DMS79 treated with DMSO at 0.1 percent for 48 hours (cell line): ENCODE measurements at places on chromosomes 7 and 10.

DNA sequence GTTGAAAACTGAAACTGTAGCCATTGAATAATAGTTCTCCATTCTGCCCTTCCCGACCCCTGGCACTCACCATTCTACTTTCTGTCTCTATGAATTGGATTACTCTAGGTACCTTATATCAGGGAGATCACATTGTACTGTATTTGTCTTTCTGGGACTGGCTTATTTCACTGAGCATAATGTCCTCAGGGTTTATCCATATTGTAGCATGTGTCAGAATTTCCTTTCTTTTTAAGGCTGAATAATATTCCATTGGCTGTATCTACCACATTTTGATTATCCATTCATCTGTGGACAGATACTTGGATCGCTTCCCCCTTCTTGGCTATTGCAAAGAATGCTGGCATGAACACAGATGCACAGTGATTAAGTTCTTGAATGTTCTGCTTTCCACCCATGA, 107.4 kb downstream of the CDH23 start:
- no peak for DNase-seq

GRCh38 chr7:69567800-69568199, 30.5 kb upstream of the AUTS2 start:
- DNase-seq: no peak

DNA sequence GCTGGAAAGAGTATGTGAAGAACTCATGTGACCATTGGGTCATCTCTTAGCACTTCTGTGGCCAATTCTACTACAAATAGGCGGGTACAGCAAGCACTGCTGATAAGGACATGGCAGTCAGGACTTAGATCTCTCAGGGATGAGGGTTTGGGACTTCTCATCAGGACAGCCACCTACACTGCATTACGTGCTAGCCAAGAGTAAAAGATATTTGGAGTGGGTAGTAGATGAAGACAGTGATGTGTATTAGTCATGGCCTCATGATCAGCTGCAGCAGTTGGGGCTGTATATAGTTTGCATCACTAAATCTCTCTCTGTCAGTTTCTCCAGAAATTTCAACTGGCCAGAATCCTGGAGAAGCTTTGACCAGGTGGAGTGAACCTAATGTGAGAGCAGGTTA, 9.2 kb downstream of the TAS2R60 start:
- no peak for DNase-seq

- DNase-seq: no peak
These were observed 2.2 kb downstream of the BBIP1 start for GRCh38 chr10:110916554-110917346.

- DNase-seq: no peak
These were observed 64.8 kb downstream of the RBM20 start for GRCh38 chr10:110708776-110709443.

DNA sequence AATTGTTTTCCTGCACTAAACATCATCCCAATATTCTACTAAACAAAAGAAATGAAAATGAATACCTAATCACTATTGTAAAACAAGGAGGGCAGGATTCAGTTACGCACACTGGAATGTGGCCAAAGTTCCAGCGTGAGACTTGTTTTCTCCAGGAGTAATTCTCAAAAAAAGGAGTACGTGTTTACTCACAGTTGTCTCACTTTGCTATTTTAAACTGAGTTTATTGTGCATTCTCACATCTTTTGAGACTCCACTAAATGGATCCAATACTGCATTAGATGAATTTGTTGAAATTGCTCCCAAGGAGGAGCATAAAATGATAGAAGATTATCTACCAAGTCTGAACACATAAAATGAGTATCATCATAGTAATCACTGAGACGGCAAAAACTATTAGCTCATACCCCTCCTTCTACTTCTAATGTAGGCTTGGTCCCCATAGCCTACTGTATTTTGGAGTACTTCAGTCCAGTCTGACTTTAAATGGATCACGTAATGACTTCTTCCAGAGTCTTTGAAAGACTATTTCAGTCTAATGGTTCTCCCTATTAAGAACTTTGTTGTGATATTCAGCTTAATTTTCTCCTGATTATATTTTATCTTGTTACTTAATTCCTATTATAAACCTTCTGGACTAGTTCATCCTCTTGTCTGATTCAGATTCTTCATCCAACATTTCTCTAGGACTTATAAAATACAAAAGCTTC, 3.8 kb downstream of the GRM3 start:
- no peak for DNase-seq

GRCh38 chr7:107291434-107291833, 122.6 kb downstream of the HBP1 start:
- no peak for DNase-seq

GRCh38 chr7:53500076-53500475, 464.6 kb downstream of the POM121L12 start:
- no peak for DNase-seq

DNA sequence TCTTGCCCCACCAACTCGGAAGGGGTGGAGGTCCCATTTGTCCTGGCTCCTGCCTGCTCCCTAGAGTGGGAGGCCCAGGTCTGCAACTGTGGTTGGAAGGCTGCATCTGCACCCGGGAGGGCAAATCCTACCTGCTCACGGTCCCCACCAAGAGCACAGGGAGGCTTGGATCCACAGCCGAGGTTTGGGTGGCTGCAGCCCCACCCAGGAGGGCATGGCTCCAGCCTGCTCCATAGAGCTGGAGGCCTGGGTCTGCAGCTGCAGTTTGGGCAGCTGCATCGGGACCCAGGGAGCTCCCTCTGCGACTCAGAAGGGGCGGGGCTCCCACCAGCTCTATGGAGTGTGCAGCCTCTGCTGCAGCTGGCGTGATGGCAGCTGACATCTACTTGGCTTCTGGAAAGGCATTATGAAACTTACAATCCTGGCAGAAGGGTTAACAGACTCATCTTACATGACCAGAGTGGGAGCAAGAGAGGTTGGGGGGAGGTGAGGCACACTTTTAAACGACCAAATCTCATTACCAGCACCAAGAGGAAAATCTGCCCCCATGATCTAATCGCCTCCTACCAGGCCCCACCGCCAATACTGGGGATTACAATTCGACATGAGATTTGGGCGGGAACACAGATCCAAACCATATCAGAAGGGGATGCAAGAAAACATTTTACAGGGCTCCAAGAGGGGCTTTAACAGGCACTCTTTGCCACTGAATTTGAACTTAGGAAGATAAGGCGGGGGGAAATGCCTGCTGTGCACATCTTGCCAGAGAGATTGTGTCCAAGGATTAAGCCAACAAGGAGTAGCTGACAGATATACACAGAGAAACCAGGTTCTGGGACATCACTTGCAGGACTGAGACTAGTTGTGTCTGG, 8.2 kb upstream of the BLVRA start:
- DNase-seq: no peak

DNA sequence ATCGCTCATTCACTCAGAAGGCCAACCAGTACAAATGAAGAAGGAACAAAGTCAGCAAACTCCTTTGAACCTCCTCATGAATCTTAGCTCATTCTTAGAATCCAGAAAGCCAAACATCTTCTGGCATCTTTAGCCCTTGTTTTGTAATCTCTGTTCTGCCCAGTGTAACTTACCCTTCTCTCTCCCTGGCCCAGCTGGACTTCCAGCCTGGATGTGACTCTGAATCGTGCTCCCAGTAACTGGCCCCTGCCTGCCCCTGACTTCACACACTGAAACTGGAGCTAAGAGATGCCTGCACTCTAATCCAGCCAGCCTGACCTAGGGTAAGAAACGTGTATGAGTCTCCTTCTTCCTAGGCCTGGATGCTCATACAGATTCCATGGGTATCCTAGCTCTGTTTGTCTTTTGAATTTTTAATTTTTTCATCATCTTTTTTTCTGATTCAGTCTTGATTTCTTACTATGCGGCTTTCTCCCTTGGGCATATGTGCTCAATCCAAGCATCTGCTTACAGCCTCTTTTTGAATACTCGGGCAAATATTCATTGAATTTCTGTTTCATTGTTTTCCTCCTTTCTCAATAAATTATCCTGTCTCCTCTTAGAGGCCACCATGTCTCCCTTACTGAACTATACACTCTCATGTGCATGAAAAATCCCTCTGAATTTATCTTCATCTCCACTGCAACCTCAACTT, 845.6 kb upstream of the AUTS2 start:
- DNase-seq: no peak

- peak; percentile 75 for DNase-seq
These were observed 136.9 kb upstream of the MAGI2 start for GRCh38 chr7:79590391-79590790.

- DNase-seq: no peak
These were observed 109.0 kb upstream of the PRKCQ start for GRCh38 chr10:6689036-6689435.

DNA sequence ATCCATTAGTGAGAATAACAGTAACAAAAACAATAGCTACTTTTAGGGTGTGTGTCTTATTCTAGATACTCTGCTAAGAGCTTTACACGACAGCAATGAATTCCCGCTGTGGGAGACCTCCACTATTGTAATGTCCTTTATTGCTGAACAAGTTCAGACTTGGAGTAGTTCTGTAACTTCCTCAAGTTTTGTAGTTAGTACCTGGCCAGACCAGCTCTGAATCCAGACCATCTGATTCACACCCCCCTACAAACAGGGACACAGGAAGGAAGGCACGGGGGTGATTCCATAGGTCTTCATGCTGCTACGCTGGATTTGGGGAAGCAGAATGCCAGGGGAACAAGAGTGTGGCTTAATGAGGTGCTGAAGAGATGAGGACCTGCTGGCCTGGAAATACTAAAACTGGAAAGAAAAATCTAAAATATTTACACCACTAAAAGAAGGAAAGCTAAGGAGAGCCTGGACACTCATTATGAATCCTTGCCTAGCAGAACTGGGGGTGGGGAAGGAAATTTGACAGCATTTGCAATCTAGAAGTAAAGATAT, 194.6 kb upstream of the TMEM72 start:
- no peak for DNase-seq

- no peak for DNase-seq
These were observed 21.6 kb downstream of the RBM48 start for GRCh38 chr7:92550194-92550593.

DNA sequence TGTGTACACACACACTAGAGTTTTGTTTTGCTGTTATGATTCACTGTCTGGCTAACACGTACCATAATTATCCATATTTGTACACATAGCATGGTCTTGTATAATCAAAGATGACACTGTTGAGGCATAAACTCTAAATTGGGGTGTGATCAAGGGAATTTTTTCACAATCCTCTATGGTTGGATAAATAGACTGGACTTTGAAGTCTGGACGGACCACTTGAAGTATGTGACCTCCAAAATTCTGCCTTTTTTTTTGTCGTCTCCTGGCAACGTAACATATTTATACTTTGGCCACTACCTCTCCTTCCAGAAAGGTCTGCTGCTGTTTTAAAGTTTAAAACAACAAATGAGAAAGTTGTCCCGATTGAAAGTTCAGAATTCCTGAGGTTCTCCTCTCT, 193.4 kb downstream of the CACNB2 start:
- DNase-seq: no peak

GRCh38 chr7:11843113-11843765, 11.2 kb upstream of the THSD7A start:
- no peak for DNase-seq

- no peak for DNase-seq
These were observed 1.4 kb downstream of the HPSE2 start for GRCh38 chr10:99234041-99234790.

DNA sequence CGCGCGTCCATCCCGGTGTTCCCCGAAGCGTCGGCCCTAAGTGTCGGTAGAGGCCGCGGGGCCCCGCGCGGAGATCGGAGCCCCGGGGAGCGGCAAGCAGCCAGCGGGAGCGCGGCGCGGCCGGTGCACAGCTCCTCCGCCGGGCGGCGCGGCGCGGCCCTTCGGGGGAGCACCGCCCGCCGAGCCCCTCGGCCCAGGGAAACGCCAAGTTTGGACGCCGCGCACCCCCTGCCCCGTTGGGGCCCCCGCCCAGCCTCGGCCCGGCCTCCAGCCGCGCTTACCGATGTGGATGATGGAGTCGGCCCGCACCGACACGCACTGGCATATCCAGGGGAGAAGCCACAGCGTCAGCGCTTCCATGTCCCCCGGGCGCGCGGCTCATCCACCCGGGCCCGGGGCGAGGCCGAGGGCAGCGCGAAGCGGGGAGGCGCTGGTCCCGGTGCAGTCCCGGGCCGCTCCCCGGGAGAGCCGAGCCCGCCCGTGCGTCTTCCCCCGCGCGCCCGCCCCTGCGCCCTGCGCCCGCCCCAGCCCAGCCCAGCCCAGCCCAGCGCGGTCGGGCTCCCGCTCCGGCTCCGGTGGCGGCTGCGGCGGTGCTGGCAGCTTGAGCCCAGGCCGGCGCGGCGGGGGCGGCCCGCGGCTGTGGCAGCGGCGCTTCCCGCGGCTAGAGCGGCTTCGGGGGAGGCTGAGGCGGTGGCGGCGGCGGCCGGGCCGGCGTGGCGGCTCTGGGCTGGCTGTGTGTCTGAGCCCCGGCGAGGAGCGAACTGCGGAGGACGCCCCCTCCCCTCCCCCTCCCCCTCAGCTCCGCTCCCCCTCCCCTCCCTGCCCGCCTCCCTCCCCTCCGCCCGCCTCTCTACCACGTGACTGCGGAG, at the start of gene GRID1:
TSS of gene GRID1 (minus strand) at position 763 of the 869 bp plus-strand sequence.
- no peak for DNase-seq

GRCh38 chr10:17066000-17066399, 63.6 kb downstream of the CUBN start:
- no peak for DNase-seq

GRCh38 chr10:118754229-118754555, 578 bp downstream of the CACUL1 start:
- no peak for DNase-seq
